ENCODE measurements at places on chromosomes 16 and 17.
A peak's percentile ranks its signal among the peaks of the same experiment; 100 is the strongest.

GRCh38 chr17:5122586-5123342 lies 6.9 kb downstream of the USP6 start:
- peak; percentile 49 for DNase-seq

GRCh38 chr17:15502369-15503112 lies 35.1 kb upstream of the CDRT4 start:
- DNase-seq, result peak; percentile 87

DNA sequence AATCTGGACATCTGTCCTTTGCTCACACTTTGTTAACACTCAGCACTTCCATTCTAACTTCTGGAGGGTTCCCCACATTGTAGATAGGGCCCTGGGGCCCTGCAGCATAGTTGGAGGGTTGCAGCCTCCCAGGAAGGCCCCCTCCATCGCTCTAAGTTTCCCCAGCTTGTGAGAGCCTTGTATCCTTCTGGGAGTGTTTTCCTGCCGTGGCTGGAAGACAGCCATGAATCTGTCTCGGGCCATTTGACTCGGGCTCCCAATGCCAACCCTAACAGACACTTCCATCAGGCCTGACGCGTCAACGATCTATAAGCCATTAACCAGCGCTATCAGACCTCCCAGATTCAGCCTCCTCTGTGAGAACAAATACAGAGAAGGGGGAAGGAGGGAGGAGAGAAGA lies 263.7 kb upstream of the RPL38 start:
- DNase-seq, result no peak

GRCh38 chr16:79776243-79776847 lies 175.8 kb upstream of the MAF start:
- no peak for DNase-seq

- DNase-seq, result no peak
Observed at GRCh38 chr17:1074886-1075605, 78.1 kb downstream of the TIMM22 start.

DNA sequence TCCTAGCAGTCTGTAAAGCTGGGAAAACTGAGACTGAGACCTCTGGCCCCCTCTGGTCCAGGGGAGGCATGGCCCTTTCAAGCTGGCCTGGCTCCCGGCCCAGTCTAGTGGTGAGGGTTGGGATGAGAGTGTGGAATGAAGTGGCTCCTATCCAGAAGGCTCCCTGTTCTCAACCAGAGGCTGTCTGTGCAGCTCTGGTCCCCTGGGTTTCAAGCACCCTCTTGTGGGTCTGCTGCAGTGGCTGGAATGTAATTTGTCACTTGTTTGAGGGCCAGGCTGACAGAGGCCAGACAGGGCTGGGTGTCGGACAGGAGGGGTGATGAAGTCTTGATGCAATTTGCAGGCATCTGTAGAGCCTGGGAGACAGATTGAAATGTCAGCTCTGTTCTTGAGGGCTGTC lies 22.1 kb upstream of the PHF12 start:
- no peak for DNase-seq

- DNase-seq, result no peak
Observed at GRCh38 chr17:38417210-38417951, 10.9 kb upstream of the ARHGAP23 start.

- no peak for DNase-seq
Observed at GRCh38 chr16:84082835-84083569, 33.7 kb downstream of the MBTPS1 start.

DNA sequence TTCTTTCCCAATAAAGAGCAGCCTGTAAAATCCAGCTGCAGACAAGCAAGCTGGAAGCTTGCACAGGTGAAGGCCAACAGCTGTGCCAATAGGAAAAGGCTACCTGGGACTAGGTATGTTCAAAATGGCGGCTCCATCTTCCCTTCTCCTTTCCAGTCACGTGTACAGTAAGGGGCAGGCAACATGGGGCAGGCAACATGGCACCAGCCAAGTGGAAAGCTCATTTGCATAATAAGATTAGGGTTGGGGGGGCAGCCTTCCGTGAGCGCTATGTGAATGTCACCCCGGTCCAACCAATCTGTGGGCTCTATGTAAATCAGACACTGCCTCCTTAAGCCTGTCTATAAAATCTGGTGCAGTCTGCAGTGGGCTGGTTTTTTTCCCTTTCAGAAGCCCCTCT lies 31.3 kb downstream of the TVP23A start:
- no peak for DNase-seq

DNA sequence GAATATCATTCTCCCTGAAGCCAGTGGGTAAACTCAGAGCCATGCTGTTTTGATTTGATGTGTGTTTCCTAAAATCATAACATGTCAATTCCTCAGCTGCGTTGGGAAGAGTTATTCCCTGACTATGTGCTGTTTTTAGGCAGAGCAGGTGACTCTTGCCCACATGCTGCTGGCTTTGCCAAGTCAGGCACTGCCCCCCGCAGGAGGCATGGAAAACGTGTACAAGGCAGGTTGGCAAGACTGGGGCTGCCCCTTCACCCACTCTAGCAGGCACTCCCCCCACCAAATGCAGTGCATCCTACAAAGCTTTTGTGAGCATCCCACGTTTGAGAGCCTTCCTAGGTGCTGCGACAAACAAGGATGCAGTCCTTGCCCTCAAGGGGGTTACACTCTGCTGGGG lies 38.3 kb upstream of the NAT9 start:
- DNase-seq, result no peak

DNA sequence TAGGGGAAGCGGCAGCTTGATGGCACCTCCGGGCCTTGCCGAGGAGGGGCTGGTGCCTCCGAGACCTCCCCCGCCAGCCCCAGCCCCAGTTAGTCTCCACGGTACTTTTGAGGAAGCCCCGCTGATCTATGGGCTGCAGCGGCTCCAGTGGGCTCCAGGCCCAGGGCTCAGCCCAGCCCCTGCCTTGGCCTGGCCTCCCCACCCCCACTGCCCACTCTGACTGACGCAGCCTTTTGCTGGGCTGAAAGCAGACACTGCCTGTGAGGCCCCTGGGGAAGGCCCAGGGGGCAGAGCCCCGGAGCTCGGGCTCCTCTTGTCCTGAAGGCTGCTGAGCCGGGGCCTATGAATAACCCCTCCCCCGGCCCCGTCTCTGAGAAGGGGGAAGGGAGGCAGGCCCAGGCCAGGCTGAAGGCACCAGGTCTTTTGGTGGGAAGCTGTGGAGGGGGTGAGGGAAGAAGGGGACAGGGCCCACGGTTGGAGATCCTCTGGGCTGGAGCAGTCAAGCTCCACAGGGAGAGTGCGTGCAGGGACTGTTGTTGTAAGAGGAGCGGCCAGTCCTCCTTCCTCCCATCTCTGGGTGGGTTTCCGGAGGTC lies 7.5 kb upstream of the SMTNL2 start:
- peak; percentile 87 for DNase-seq

DNA sequence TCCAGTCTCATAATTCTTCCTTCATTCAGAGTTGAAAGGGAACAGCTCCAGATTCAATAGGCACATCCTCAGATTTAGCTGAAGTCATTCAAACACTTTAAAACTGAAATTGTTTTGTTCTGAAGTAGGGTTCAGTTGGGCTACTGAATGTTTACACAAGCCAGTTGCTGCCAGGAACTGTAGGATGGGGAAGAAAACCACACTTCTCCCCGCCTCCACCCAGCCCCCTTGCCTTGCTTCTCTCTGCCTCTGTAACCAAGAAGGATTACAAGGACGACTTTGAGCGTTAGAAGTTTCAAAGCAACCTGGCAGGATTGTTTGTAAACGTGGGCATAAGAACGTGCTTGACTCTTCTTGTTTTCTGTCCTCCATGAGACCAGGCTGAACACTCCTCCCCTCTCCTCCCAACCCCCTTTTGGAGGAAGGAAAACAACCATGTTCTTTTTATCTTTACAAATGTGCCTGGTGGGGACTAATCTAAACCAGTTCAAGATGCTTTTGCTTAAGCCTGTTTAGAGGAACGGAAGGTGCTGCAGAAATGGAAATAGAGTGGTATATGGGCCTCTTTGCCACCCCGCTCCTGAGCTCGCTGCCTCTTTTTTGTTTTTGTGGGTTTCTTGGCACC lies 287.9 kb downstream of the FTO start:
- DNase-seq, result peak; percentile 39

- DNase-seq, result no peak
Observed at GRCh38 chr17:32335687-32336086, 6.3 kb downstream of the C17orf75 start.

- DNase-seq, result no peak
Observed at GRCh38 chr17:78738278-78738677, 43.8 kb downstream of the CYTH1 start.

DNA sequence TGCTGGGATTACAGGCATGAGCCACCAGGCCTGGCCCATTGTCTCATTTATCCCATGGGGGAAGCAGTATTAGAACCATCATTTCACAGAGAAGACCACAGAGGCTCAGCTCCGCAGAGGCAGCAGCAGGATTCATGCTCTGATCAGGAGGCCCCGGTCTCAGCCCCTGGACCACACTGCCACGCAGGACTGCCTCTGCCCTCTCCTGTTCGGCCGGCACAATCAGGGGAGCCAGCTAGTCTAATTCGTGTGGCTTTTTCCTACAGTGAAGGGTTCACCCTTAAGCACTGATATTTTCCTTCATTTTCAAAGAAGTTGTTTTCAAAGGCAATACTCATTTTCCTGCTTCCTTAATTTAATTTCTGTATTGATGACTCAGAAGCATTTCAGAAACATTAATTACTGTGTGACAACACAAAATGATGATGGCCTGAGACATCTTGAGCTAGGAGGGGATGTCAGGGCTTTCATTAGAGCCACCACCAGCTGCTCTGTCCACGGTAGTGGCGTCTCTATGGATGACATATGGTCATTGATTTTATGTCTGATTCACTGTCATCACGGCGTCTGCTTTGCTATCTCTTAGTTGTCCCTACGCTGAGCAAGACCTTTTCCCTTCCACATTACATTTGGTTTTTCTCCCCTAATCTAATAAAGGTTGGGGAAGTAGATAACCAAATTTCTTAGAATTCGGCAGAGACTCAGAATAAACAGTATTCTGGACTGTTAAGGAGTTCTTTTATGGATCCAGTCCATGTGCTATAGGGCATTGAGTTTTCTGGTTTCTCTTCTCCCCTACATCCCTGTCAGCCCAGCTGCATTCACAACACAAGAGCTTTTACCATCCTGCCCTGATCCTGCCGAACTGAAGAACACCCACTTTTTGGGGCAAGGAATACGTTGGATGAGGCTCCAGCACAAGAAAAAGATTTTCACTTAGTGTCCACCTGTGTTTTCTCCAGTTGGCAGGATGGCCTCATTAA lies 314.0 kb downstream of the SLC39A11 start:
- DNase-seq, result no peak

DNA sequence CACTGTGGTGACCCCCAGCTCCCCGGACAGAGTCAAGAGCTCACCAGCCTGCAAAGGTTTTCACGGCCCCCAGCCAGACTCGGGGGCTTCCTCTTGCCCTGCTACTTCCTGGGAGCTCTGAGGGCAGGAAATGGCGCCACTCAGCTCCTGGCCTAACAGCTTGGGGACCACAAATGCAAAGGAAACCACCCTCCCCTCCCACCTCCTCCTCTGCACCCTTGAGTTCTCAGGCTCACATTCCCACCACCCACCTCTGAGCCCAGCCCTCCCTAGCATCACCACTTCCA lies 375 bp upstream of the SPN start:
- DNase-seq, result no peak

GRCh38 chr17:81902653-81903414 lies 796 bp downstream of the NPB start:
- DNase-seq, result no peak

DNA sequence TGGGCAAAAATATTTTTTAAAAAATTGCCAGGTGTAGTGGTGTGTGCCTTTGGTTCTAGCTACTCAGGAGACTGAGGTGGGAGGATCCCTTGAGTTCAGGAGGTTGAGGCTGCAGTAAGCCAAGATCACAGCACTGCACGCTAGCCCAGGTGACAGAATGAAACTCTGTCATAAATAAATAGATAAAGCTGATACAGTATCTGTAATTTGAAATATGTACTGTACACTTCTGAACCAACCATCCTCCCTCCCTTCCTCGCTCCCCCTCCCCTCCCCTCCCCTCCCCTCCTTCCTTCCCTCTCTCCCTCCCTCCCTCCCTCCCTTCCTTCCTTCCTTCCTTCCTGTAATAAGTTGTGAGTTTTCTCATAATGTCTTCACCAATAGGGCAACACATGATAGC lies 208.4 kb upstream of the RBFOX1 start:
- DNase-seq, result no peak

GRCh38 chr16:30539000-30539964 lies 4.6 kb upstream of the ZNF747 start:
- DNase-seq, result no peak

DNA sequence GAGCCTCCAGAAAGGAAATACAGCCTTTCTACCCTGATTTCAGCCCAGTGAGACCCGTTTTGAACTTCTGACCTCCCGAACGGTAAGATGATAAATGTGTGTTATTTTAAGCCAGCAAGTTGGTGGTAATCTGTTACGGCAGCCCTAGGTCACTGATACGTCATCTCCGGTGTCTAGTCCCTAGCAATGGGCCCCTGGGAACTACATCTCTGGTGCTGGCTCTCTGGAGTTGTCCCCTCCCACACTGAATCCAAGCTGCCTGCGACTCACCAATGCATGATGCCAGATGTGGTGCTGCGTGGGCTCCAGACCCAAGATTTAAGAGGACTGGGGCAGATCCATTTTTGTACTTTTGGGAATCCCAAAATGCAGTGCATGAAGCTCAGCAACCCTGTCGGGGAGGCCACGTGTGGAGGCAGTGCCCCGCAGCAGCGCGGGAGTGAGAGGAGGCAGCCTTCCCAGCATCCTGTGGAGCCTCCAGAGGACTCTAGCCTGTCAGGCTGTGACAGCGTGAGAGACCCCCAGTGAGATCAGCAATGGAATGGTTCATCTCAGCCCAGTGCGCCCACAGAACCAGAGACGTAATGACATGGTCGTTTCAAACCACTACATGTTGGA lies 43.6 kb upstream of the USP7 start:
- DNase-seq, result peak; percentile 15

DNA sequence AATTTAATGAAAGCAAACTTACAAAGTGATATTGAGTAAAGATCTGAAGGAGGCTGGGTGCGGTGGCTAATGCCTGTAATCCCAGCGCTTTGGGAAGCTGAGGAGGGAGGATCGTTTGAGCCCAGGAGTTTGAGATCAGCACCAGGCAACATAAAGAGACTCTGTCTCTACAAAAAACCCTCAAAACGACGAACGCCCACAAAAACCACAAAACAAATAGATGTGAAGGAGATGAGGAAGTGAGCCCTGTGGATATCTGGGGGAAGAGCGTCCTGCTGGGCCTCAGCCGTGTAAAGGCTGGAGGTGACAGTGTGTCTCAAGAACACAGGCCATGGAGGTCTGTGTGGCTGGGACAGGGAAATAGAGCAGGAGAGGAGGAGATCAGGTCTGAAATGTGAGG lies 68.8 kb downstream of the ITFG1 start:
- no peak for DNase-seq

GRCh38 chr17:14199601-14200000 lies 37.1 kb downstream of the CDRT15 start:
- DNase-seq, result no peak

DNA sequence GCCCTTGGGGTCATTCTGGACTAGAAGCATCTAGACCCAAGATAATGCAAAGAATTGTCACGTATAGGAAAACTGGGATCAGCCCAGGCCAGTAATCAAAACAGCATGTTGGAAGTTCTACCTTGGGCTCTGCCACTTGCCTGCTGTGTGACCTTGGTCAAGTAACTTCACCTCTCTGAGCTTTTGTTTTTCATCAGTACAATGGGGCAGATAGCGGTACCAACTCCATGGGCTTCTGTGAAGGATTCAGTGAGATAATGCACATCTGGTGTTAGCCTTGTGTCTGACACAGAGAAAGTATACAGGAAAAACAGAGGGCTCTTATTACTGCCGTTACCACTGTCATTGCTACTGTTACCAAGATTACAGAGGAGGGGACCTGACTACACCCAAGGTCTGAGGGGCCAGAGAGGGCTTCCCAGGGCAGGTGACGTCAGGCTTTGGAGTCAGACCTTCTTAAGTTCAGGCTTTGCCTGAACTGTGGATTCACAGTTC lies 24.6 kb downstream of the CMIP start:
- DNase-seq, result no peak
